ENCODE measurements at places on chromosomes 4 and X. TPM values are rescaled to one million over a fixed set of nuclear protein-coding genes. Genes with fewer than 3 reads are reported as not detected.

Gene SHOX
- total RNA-seq, result not detected

Gene UCP1
- not detected for total RNA-seq

Gene SAGE1
- total RNA-seq, result not detected

Gene ADH6
- 0.36 TPM for total RNA-seq

Gene PHF8
- 17.1 TPM for total RNA-seq

Gene KLHL34
- total RNA-seq, result not detected

Gene TMEM156
- 0.18 TPM for total RNA-seq

Gene TBC1D8B
- 17.3 TPM for total RNA-seq

Gene TBX22
- total RNA-seq, result not detected

DNA sequence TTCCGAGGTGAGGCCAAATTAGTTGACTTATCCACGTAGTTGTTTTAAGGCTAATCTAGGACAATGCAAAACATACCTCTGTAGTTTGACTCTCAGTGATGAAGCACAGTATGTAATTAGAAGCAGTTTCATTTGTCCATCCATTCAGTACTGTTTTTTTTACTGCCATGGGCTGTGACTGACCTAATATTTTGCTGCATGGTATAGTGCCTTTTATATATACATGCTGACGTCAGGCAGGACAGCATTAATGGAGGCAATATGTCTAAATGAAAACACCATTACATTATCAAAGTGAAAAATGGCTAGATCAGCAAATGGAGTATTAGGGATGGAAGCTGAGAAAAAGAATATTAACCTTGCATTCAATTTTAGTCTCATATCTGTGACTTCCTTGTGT, 66.9 kb downstream of the MFAP3L start:
- no peak for DNase-seq

GRCh38 chrX:69317721-69318120, 152.5 kb upstream of the PJA1 start:
- no peak for DNase-seq

- no peak for DNase-seq
Measured at GRCh38 chr4:104986306-104986705, 160.4 kb upstream of the TET2 start.

GRCh38 chr4:38109370-38109769, 149.2 kb downstream of the PTTG2 start:
- no peak for DNase-seq

- no peak for DNase-seq
Measured at GRCh38 chr4:186158021-186158813, 33.1 kb upstream of the CYP4V2 start.

GRCh38 chr4:73193155-73193554, 65.4 kb downstream of the ANKRD17 start:
- no peak for DNase-seq

DNA sequence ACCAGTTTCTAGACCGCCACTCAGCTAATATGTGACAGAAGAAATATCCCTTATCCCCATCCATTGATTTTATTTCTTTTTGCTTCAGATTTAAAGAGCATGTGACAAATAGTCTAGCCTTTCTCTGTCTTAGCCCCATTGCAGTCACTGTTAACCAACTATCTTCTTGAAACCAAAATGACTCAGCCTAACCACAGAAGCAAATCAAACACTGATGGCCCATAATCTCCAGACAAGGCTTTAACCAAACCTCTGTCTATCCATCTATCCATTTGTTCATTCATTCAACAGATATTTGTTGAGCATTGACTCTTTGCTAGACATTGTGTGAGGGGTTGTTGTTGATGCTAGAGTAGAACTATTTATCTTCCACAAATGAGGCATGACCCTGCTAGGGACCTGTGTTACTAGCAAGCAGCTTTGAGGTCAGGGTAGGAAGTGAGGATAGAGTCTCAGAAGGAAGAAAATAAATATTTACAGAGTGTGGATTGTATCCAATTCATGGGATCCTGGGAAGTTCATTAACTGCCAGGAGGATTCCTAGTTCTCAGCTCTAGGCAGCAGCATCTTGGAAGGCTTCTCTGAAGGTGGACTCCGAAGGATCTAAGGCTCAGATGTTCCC, 22.5 kb downstream of the HNRNPH2 start:
- DNase-seq, result no peak

GRCh38 chrX:18041656-18042055, 179.0 kb downstream of the BEND2 start:
- DNase-seq, result no peak

DNA sequence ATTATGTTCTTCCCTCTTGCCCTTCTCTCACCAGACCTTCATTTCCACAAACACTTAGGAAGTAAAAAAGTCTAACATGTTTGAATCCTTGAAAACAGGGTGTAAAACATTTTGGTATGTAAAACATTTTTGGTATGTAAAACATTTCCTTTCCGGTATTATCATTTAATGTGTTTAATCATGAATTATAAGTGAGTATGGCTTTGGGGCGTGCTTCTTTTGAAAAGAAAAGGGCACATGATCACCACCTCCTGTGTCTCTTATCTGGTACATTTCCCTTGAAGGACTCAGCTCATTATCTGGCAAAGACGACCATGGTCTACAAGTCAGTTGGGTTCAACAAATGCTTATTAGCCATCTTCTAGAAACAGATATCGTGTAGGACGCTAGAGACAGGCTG, 283.6 kb downstream of the FRMPD4 start:
- DNase-seq, result peak; percentile 46

DNA sequence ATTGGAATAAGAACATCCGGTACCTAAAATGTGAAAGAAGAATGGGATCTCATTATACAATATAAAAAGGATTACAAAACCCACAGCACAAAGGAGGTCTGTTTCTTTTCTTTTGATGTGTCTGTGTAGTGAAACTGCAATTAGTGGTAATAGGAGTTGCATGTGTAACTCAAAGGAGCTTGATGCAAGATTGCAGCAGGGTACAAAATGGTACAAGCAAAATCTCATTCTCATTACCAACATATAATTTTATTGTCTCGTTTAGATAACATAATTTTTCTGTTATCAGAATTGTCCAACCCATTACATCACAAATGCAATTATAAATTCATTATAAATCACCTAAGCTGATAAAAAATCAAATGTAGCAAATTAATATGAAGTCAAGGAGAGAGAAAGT, 47.1 kb upstream of the CCSER1 start:
- DNase-seq, result no peak
